ENCODE measurements at places on chromosomes 2 and 18. TPM values are rescaled to one million over a fixed set of nuclear protein-coding genes. Genes with fewer than 3 reads are reported as not detected.

EGR4 gene
- 0.05 TPM for polyA plus RNA-seq

CAVIN2 gene
- polyA plus RNA-seq: 11.5 TPM

TMEM37 gene
- 77.7 TPM for polyA plus RNA-seq

CDK5R2 gene
- polyA plus RNA-seq: 0.06 TPM

ANKRD53 gene
- polyA plus RNA-seq: 5.5 TPM

TRPM8 gene
- polyA plus RNA-seq: not detected

EPHA4 gene
- 10.1 TPM for polyA plus RNA-seq

CRYGC gene
- not detected for polyA plus RNA-seq

TMEM198 gene
- 3.7 TPM for polyA plus RNA-seq

TUBA3D gene
- polyA plus RNA-seq: not detected

OSBPL1A gene
- 79.5 TPM for polyA plus RNA-seq

ERMN gene
- polyA plus RNA-seq: 0.15 TPM

GRB14 gene
- polyA plus RNA-seq: 2.8 TPM

C2orf66 gene
- polyA plus RNA-seq: 0.06 TPM

MRPL53 gene
- 84.6 TPM for polyA plus RNA-seq

SERPINB4 gene
- not detected for polyA plus RNA-seq

LRATD1 gene
- 0.79 TPM for polyA plus RNA-seq

FAM237A gene
- polyA plus RNA-seq: not detected

IL1RN gene
- 21.7 TPM for polyA plus RNA-seq

DSEL gene
- polyA plus RNA-seq: 1.0 TPM

GAREM2 gene
- polyA plus RNA-seq: 3.0 TPM

CACNB4 gene
- polyA plus RNA-seq: 0.10 TPM

RGPD8 gene
- 0.65 TPM for polyA plus RNA-seq

ANKRD23 gene
- 2.7 TPM for polyA plus RNA-seq

HNRNPA3 gene
- polyA plus RNA-seq: 170 TPM

CHRND gene
- not detected for polyA plus RNA-seq

CRYBA2 gene
- not detected for polyA plus RNA-seq

CYRIA gene
- polyA plus RNA-seq: 6.8 TPM

MTX2 gene
- 27.0 TPM for polyA plus RNA-seq

RABL2A gene
- polyA plus RNA-seq: 7.4 TPM

ATP6V1C2 gene
- polyA plus RNA-seq: 1.7 TPM
